ENCODE measurements at places on chromosomes 11 and 22.

DNA sequence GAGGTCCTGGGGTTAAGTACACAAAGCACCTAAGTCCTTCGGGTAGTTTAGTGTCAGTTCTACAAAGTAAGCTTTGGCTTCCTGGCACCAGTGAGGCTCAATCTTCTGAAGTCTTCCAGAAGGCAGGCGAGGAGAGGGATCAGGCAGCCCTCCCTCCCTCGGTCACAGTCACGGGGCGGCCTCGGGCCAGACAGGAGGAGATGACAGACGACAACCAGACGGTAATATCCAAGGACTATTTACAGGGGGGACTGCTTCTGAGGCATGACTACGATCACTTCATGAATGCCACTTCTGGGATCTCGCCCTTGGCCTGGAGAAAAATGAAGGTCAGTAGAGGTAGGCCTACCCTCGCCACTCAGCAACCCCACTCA, 383 bp upstream of the TMEM223 start:
- no peaks in the 10 kb centered on the region for H3K27me3 ChIP-seq
- peak overlapping the region; percentile 25 for H3K27ac ChIP-seq
- H3K36me3 ChIP-seq: peaks cover 89% of the 10 kb centered on the region
- peaks cover 10% of the 10 kb centered on the region for H3K4me1 ChIP-seq
- peak overlapping the region; percentile 91 for H3K4me3 ChIP-seq

DNA sequence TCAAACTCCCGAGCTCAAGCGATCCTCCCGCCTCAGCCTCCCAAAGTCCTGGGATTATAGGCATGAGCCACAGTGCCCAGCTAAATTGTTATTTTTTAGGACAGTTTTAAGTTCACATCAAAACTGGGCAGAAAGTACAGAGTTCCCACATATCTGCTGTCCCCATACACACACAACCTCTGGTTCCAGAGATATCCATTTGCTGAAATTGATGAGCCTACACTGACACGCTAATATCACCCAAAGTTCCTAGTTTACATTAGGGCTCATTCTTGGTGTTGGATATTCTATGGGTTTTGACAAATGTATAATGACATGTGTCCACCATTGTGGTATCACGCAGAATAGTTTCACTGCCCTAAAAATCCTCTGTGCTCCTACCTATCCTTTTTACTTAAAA, 2.7 kb upstream of the SEC14L4 start:
- peaks cover 3% of the 10 kb centered on the region for H3K27me3 ChIP-seq
- H3K4me3 ChIP-seq: no peak overlapping the region
- no peaks in the 10 kb centered on the region for H3K4me1 ChIP-seq
- peaks cover under 1% of the 10 kb centered on the region for H3K36me3 ChIP-seq
- no peak overlapping the region for H3K27ac ChIP-seq

DNA sequence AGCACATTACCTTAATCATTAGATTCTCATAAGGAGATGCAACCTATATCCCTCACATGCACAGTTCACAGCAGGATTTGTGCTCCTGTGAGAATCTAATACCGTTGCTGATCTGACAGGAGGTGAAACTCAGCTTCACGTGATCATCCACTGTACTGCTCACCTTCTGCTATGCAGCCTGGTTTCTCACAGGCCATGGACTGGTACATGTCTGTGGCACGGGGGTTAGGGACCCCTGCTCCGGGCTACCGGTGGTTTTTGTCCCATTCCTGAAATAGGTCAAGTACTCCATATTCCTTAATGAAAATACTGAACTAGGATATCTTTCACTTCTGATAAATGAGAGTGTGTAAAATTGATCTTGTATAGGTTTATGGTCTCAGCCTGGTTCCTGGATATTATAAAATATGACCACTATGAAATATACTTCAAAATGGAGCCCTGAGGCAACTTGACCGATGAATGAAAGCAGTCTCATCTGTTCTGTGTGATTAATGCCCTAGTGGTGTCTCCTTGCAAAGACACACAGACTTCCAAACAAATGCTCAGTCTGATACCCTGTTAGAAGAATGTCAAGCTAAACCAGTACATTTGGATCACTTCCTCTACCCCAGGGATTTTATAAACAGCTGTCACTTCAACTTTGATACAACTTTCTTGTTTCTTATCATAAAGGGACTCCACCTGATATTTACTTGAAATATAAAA, 492.9 kb upstream of the ANO3 start:
- no peak overlapping the region for H3K4me3 ChIP-seq
- no peak for DNase-seq
- H3K27ac ChIP-seq: no peak overlapping the region
- no peaks in the 10 kb centered on the region for H3K36me3 ChIP-seq
- no peaks in the 10 kb centered on the region for H3K4me1 ChIP-seq

DNA sequence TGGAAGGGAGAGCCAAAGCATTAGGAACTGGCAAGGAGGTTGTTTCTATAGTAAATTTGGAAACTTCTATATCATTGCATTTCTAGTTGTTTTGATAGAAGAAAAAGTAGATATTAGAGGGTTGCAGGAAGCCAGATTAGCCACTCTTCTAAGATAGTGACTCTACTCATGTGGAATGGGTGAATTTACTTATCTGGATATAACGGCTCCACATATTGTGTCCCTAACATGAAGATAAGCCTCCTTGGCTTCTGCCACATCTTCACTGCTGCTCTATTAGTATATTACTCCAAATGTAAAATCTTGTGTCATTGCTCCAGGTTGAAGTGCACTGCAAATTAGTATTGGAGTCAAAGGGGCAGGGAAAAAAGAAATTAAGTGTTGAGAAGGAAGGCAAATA, 283.3 kb downstream of the CASP12 start:
- no peaks in the 10 kb centered on the region for H3K27me3 ChIP-seq
- no peak overlapping the region for H3K4me3 ChIP-seq
- no peaks in the 10 kb centered on the region for H3K36me3 ChIP-seq
- no peak for DNase-seq

- no peak overlapping the region for H3K4me3 ChIP-seq
- H3K27ac ChIP-seq: no peak overlapping the region
- H3K27me3 ChIP-seq: no peaks in the 10 kb centered on the region
- H3K36me3 ChIP-seq: peaks cover 6% of the 10 kb centered on the region
- no peak for DNase-seq
- peaks cover 4% of the 10 kb centered on the region for H3K4me1 ChIP-seq
Measured at GRCh38 chr22:23109079-23109347, 32.8 kb downstream of the RSPH14 start.

GRCh38 chr22:33650244-33650643, 270.0 kb downstream of the LARGE1 start:
- no peak for DNase-seq
- H3K4me1 ChIP-seq: no peaks in the 10 kb centered on the region
- no peaks in the 10 kb centered on the region for H3K27me3 ChIP-seq
- H3K36me3 ChIP-seq: peaks cover 3% of the 10 kb centered on the region
- H3K4me3 ChIP-seq: no peak overlapping the region

- H3K36me3 ChIP-seq: no peaks in the 10 kb centered on the region
- no peaks in the 10 kb centered on the region for H3K27me3 ChIP-seq
- H3K4me1 ChIP-seq: peaks cover 3% of the 10 kb centered on the region
- no peak for DNase-seq
Measured at GRCh38 chr11:26618441-26618840, 46.4 kb upstream of the MUC15 start.

DNA sequence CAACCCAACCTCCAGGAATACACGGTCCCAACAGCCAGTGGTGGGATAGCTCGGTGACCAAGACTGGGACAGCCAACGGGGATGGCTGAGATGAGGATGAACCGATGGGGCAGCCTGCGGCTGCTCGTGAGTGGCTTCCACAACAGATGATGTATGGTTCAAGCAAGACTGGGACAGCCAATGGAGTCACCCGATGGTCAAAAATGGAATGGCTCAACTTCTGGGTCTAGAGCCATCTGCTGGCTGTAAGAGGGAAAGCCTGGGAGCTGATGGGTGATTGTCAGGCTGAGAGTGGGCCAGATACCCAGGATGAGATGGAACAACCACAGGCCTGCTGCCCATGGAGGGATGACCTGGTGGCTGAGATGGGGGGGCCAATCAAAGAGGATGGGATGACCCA, 35.5 kb downstream of the SYT7 start:
- H3K27ac ChIP-seq: no peak overlapping the region
- no peak for DNase-seq
- no peaks in the 10 kb centered on the region for H3K36me3 ChIP-seq
- H3K4me3 ChIP-seq: no peak overlapping the region

- H3K27me3 ChIP-seq: no peaks in the 10 kb centered on the region
- H3K36me3 ChIP-seq: peaks cover 9% of the 10 kb centered on the region
- H3K4me3 ChIP-seq: no peak overlapping the region
- no peak overlapping the region for H3K27ac ChIP-seq
- no peak for DNase-seq
Measured at GRCh38 chr22:30891781-30892180, 76.8 kb downstream of the MORC2 start.
